ENCODE measurements at places on chromosomes 7 and 10.

- H3K27me3 ChIP-seq = peaks cover 13% of the 10 kb centered on the region
- H3K4me1 ChIP-seq = no peaks in the 10 kb centered on the region
- no peak overlapping the region for H3K27ac ChIP-seq
- H3K36me3 ChIP-seq = no peaks in the 10 kb centered on the region
- no peak overlapping the region for H3K4me3 ChIP-seq
- no peak for DNase-seq
These were observed 175.8 kb upstream of the LYZL1 start for GRCh38 chr10:29112827-29113615.

DNA sequence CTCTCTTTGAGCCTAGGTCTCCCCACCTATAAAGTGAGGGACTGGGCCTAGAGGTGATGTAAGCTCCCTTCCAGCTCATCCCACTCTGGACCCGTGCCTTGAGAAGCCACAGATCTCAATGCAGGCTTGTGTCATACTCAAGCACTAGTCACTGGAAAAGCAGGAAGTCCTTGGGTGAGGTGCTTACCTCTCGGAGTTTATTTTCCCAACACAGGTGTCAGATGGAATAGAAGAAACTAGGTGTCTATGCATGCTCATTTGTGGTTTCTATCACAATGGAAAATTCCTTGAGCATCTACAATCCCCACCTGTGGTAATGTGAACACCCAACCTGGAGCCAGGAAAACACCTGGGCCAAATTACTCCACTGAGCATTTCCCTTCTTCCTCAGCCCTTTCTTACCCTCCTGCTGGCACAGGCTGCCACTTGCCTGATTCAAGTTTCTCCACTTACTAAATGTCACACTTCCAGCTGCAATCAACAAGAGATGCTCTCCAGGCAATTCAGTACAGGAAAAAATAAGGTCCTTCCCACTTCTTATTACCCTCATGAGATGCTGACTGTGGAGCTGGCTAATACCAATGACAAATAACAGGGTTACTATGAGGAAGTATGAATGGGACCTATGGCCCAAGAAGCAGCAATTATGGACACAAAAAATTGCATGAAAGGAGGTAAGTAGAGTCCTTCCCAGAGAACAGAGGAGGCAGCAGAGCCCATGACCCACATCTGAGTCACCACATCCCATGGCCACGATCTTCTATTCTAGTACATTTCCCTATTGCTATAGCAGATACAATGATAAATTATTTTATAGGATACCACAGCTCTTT, 13.1 kb downstream of the LSM5 start:
- peaks cover 2% of the 10 kb centered on the region for H3K36me3 ChIP-seq
- no peak overlapping the region for H3K27ac ChIP-seq
- peaks cover 30% of the 10 kb centered on the region for H3K27me3 ChIP-seq
- no peak for DNase-seq

DNA sequence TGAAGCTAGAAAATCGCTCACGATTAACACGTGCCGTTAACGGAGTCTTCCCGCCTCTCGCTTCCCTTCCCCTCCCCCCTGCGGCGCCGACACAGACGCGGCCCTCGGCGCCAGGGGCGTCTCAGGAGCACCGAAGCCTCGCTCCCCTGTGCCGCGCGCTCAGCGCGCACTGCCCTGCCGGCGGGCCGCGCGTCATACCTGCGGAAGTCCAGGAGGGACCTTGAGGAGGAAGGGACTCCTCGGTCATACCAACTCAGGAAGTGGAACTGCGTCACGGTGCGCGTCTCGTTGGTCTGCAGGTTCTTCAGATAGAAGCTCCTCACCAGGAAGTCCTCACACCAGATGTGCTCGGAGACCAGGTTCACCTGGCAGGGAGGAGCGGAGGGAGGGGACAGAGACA, 239.6 kb downstream of the DNAJB6 start:
- peak overlapping the region; percentile 53 for H3K27ac ChIP-seq
- H3K27me3 ChIP-seq = peaks cover 37% of the 10 kb centered on the region
- peak overlapping the region; percentile 75 for H3K4me3 ChIP-seq
- peaks cover 16% of the 10 kb centered on the region for H3K4me1 ChIP-seq

DNA sequence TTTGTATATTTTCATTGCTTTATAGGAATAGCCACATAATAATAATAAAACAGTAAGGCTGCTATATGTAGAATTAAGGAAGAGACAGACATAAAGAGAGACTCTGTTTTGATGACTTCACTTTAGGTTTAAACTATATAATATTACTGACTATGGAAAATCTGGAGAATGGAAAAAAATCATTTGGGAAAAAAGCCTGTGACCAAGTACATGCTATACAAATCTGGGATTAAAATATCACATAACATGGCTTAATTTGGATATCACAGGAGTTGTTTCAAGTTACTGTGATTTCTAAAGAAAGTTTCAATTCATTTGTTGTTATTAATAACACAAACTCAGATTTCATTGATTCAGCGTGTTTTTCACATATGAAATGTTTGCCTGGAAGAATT, 7.7 kb downstream of the PLCE1 start:
- H3K27ac ChIP-seq = no peak overlapping the region
- peaks cover 1% of the 10 kb centered on the region for H3K36me3 ChIP-seq
- no peak for DNase-seq

GRCh38 chr10:90051474-90051873, 350.1 kb downstream of the KIF20B start:
- H3K4me1 ChIP-seq = no peaks in the 10 kb centered on the region
- no peaks in the 10 kb centered on the region for H3K36me3 ChIP-seq
- no peak overlapping the region for H3K27ac ChIP-seq
- H3K4me3 ChIP-seq = no peak overlapping the region
- no peak for DNase-seq

GRCh38 chr10:44332465-44332864, 52.4 kb downstream of the CXCL12 start:
- H3K36me3 ChIP-seq = no peaks in the 10 kb centered on the region
- H3K4me1 ChIP-seq = no peaks in the 10 kb centered on the region
- no peak for DNase-seq
- no peak overlapping the region for H3K27ac ChIP-seq

- DNase-seq = no peak
- peaks cover 3% of the 10 kb centered on the region for H3K27me3 ChIP-seq
- H3K4me1 ChIP-seq = peaks cover 27% of the 10 kb centered on the region
- peaks cover 6% of the 10 kb centered on the region for H3K36me3 ChIP-seq
These were observed 54.8 kb upstream of the ECHDC3 start for GRCh38 chr10:11687357-11687771.

DNA sequence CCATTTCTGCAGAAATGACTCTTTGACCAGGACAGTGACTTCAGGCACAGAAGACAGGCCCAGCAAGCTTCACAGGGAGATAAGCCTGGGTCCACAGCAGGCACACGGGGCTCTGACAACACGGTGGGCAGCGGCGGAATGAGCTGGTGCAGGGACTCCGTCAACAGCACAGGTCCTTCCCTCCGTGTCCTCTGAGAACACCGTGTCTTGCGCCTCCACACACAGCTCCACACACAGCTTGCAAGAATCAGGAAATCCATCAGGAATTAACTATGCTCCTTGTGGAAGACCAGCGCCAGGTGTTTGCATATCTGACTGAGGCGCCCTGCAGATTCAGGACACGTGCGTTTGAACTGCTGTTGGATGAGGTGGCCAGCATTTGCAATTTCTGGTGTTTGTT, 39.6 kb downstream of the TCERG1L start:
- no peaks in the 10 kb centered on the region for H3K27me3 ChIP-seq
- no peaks in the 10 kb centered on the region for H3K4me1 ChIP-seq
- H3K4me3 ChIP-seq = no peak overlapping the region
- no peak for DNase-seq

DNA sequence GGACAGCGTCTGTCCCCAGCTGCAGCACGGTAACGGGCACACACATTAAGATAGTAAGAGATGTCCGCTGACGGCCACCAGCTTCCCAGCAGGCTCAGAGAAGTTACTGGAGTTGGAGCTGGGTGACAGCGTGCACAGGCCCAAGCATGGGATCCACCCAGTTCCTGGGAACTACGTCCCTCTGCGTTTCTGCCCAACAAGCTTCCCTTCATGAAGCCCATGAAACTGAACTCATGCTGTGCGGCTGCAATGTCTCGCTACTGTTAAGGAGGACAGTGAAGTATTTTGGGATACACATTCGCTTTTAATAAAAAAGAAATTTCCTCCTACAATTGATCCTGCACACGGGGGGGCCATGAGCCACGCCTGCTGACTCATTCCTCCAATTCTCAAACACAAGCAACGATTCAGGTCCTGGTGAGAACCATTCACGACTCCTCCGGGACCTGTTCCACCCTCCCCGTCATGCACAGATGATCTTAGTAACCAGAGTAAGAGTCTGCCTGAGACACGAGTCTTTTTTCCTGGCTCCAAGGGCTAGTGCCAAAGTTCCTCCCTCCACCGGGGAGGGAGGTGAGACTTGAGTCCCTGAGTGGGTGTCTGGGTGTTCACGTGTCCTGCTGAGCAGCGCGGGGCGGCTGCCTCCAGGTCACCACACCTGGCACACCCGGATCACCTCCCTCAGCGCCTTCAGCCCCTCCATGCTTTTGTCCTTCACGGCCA, 2.6 kb downstream of the PSMG3 start:
- DNase-seq = no peak
- H3K4me1 ChIP-seq = peaks cover 15% of the 10 kb centered on the region
- no peaks in the 10 kb centered on the region for H3K27me3 ChIP-seq
- H3K27ac ChIP-seq = no peak overlapping the region
- H3K4me3 ChIP-seq = no peak overlapping the region

GRCh38 chr10:97861097-97861750, 11.6 kb downstream of the GOLGA7B start:
- H3K4me3 ChIP-seq = no peak overlapping the region
- no peak overlapping the region for H3K27ac ChIP-seq
- no peak for DNase-seq
- no peaks in the 10 kb centered on the region for H3K27me3 ChIP-seq
- H3K4me1 ChIP-seq = peaks cover 10% of the 10 kb centered on the region
